ENCODE measurements at places on chromosomes 16 and 17. TPM values are rescaled to one million over a fixed set of nuclear protein-coding genes. Genes with fewer than 3 reads are reported as not detected.
A peak's percentile ranks its signal among the peaks of the same experiment; 100 is the strongest.

GUCY2D gene
- total RNA-seq, result 0.63 TPM

NECAB2 gene
- total RNA-seq, result 0.29 TPM

KRTAP4-1 gene
- not detected for total RNA-seq

CCL4 gene
- 27.6 TPM for total RNA-seq

KRT14 gene
- total RNA-seq, result 0.20 TPM

HP gene
- 27.5 TPM for total RNA-seq

TP53TG3B gene
- not detected for total RNA-seq

COL1A1 gene
- total RNA-seq, result 421 TPM

DNA sequence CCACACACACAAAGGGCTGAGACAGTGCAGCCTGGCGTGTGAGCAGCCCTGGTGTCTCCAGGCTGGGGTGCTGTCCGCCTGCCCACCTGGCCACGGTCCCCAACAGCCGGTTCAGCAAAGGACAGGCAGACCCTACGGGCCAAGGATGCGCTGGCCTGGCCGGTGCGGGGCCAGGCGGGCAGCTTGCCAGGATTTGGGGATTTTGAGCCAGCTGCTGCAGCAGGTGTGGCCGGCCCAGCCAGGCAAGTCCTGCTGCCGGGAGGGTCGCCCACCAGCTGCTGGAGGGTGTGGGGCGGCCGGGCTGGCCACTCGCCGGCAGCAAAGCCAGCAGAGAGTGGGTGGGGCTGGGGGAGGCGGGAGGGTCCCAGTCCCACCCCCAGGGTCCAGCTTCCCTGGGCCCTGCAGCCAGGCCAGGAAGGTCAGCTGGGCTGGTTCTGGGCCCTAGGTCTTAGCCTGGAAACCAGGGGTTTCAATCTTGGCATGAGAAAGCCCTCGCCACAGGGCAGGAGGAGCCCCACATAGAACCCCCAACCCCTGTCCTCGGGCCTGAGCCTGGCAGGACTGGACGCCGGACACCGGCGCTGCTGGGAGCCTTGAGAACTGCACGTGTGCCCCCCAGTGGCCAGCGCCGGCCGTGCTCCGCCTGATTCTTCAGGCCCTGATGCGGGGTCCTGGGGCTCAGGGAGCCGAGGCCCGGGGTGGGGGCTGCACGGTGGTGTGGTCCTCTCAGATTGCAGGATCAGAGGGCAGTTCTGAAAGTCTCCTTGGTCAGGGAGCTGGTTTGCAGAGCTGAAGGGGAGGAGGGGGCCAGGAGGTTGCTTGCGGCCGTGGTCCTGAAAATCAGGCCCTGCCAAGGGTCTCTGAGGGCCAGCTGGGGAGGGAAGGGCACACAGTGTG lies 17.6 kb upstream of the SSTR5 start:
- peak; percentile 56 for DNase-seq

GRCh38 chr16:74868501-74868900 lies 93.9 kb upstream of the FA2H start:
- no peak for DNase-seq

GRCh38 chr17:74020522-74020921 lies 183.0 kb upstream of the RPL38 start:
- DNase-seq, result no peak

- peak; percentile 92 for DNase-seq
These were observed 8.3 kb downstream of the SOCS3 start for GRCh38 chr17:78351449-78352006.

GRCh38 chr16:79093554-79093967 lies 507.0 kb downstream of the MAF start:
- DNase-seq, result peak; percentile 16

- DNase-seq, result no peak
These were observed 23.9 kb upstream of the TMEM98 start for GRCh38 chr17:32903774-32904673.

DNA sequence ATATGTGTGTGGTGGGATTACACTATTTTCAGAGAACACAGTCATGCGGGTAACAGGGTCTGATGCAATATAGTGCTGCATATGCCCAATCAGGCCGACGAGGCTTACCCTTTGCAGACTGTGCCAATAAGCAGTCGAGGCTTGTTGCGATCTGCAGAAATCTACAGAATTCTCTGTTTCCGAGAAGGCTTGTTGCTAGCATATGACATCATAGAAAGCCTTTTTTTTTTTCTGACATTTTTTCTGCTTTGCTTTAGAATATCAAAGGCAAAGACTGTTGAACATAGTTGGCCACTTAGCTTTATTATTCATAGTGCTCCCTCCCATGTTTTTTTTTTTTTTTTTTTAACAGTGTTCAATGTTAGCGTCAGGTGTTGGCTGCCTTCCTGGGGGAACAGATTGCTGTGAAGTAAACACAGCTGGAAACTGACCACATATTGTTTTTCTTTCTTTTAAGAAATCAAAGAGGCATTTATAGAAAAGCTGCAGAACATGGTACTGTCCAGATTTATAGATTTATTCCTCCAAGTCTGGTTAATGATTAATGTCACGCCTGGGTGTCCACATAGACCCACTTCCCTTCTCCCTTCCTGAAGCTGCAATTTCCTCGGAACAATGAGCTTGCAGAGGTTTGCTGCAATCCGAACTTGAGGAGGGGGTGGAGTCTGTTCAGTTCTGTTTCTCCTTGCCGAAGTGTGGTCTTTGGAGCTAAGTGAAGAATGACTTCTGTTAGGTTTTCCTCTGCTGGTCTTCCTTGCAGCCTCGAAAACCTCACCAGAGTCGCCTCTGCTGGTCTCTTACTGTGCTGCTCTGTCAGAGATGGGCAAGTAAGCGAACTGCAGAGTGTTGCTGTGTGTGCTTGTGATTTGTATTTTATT lies 87.3 kb downstream of the MAP2K6 start:
- peak; percentile 40 for DNase-seq

DNA sequence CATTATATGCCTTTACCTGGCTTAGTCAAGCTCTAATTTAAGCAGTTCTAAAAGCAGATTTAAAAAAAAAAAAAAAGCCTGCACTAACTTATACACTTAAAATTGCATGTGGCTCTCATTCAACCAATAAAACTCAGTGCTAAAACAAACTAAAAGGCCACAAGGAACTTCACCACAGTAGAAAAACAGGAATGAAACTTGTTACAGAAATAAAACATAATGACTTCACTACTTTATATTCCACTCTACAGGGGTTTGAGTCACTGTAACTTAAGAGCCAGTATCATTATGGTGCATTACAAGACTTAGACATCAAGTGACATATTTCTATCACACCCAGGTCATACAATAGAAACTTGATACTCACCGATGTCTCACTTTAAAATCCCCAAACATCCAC lies 11.1 kb downstream of the CA10 start:
- DNase-seq, result no peak

GRCh38 chr16:35605921-35606320 lies 2146.5 kb downstream of the TP53TG3F start:
- no peak for DNase-seq

GRCh38 chr17:72715906-72716572 lies 376.4 kb downstream of the SLC39A11 start:
- DNase-seq, result no peak

GRCh38 chr16:28098171-28098958 lies 34.9 kb upstream of the GSG1L start:
- no peak for DNase-seq

DNA sequence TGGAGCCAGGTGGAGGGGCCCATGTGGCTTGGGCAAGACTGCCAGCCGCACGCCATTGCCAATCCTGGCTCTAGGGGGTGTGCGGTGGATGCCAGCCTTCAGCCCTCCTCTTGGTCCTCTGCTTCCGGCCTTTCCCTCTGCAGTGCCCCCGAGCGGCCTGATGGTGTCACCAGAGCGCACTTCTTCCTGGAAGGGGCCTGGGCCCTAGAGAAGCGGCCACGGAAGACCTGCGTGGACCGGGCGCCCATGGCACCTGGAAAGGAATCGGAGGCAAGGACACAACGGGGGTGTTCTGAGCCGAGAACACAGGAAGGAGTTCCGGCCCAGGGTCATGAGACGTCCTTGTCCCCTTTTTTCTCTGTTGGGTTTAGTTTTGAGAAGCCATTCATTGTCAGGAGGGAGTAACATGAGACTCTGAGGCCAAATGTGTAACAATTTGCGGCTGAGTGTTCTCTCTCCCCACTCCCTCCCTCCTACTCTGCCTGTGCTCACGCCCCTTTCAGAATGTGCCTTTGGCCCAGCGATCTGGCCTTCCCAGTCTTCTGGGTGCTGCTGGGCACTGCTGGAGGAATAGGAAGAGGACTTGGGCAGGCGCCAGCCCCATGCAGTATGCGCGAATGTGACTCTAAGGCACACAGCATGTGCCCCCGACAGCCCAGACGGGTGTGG lies 92.8 kb downstream of the IRX3 start:
- peak; percentile 56 for DNase-seq

DNA sequence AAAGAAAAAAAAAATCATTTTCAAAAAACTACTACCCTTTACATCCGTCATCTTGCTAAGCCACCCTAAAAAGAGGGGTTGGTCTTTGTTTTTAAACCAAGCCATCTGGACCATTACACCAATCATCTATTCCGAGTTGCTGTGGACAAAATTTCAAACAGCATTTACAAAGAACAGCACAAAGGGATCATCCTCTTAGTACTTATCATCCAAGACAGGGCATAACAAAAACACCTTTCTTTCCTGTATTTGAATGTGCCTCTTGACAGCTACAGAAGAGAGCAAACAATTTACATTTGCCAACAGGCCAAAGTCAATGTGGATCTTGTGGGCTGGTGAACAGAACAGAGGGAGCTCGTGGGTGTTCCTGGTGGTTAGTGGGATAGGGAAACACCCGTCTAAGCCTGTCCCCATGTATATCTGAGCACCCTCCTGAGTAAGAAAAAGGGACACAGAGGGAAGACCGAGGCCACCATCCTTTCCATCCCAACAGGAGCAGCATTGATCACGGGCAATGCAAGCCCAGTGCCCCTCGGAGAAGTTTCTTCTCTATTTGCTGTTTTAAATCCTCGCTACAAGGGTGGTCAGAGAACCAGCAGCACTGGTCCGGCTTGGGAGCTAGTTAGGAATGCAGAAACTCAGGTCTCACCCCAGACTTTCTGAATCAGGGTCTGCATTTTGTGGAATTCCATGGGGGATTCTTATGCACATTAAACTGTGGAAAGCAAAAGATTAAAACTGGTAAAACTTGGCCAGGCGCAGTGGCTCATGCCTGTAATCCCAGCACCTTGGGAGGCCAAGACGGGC lies 1.9 kb downstream of the SLC39A11 start:
- no peak for DNase-seq

DNA sequence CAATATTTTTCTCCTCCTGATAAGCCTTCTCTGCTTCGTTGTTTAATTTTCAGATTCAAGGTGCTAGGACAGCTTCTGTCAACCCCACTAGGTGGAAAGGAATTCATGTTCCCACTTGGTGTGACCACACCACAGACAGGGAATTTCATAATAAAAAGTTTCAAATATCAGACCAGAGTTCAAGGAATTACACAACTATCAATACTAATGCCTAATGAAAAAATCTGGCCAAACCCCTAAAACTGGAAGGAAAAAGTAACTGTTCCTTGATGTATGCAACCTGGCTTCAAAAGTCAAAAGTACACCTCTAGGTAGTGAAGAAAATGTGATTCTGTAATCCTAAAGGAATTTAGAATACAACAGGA lies 87.8 kb upstream of the CORO6 start:
- no peak for DNase-seq

GRCh38 chr17:71942626-71943025 lies 178.2 kb upstream of the SOX9 start:
- no peak for DNase-seq

DNA sequence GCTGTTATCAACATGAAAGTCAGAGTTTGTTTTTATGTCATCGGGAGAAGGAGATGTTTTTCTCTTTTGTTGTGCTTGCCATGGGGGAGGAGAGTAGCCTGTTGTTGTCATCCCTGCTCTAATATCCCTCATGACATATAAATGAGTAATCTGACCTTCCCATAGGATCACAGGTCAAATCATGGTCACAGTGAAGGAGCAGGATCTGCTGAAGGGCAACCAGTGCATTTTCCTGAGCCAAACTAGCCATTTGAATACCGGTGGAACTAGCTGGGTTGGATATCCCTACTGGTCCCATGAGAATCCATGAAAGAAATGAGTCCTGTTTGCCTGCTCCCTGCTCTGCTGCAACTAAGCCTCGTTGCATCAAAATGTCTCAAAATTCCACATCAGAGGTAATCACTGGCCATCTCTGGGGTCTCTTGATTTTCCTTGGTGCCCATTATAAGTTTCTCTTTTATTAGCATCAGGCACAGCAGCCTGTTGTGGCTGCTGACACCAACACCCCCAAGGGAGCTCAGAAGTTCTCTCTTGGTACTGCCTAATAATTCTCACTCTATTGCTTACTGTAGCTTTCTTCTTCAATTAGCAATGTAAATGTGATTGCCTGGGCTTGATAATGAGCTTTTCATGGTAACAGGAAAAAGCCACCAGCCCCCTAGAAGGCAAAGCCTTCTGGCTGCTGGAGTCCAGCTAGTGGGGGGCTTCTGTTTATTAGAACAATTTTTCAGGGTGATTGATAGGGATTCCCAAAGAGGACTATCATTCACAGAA lies 211.4 kb upstream of the ERCC4 start:
- DNase-seq, result no peak

DNA sequence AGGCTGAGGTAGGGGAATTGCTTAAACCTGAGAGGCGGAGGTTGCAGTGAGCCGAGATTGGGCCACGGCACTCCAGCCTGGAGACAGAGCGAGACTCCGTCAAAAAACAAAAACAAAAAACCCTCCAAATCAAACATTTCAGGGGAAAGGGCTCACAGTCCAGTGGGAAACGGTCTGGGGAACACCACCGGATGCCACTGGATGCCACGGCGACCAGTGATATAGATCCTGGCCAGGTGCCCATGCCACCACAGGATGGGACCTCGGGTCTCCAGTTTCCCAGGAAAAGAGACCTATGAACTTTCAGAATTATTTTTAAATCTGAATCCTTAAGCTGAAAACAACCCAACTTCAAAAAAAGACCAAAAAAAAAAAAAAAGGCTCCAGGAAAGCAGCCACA lies 12.3 kb downstream of the CEP131 start:
- DNase-seq, result no peak

DNA sequence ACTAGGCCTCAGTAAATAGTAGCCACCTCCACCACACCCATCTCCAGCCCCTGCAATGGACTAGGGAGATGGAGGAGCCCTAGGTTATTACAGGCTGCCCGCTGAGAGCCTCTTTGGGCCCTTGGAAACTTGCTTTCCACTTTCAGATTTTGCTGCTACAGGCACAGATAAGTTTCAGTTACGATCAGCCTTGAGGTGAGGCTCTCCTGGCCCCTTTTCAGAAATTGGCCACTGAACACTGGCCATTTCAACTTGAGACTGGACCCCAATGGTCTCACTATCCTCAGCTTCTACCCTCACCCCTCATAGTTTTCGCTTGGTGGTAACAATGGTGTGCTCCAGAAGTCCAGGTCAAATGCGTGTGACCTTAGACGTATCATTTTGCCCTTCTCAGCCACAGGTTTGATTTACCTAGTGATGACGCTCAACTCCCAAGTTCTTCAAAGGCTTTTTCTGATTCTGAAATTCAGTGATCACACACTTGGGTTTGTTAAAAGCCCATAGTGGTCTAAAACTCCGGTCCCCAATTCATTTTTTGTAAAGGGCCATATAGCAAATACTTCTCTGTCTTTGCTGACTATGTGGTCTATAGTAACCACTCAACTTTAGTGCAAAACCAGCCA lies 1.0 kb downstream of the PMM2 start:
- no peak for DNase-seq
